ENCODE measurements at places on chromosomes 5 and 9. TPM values are rescaled to one million over a fixed set of nuclear protein-coding genes. Genes with fewer than 3 reads are reported as not detected.

Gene ADAMTS13
- 0.24 TPM for total RNA-seq

DNA sequence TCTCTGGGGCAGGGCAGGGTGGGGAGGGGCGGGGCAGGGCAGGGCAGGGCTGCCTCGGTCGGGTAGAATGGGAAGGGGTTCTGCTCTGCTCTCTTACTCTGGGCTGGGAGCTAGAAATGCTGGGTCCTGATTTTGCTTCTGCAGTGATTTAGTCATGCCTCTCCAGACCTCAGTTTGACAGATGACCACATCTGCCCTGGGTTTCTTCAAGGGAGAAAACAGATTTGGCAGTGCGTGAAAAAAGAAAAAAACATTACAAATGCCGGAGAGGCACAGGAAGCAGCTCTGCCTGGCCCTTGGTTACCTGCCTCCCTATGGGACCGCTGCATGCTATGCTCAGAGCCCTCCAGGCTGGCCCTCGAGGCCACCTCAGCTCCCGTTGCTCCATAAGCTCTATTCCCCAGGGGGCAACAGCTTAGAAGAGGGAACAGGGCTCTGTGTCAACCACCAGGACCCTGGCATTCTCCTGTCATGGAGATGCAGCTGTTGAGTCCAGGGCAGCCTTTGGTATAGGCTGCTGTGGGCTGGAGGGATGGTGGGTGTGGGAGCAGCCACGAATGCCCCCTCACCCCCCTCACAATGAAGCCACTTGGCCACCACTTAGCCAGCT is 53.2 kb upstream of the UBTD2 start:
- no peaks in the 10 kb centered on the region for H3K4me1 ChIP-seq
- peaks cover 61% of the 10 kb centered on the region for H3K36me3 ChIP-seq
- no peak for DNase-seq
- H3K4me3 ChIP-seq: no peak overlapping the region
- H3K27me3 ChIP-seq: no peaks in the 10 kb centered on the region
- H3K27ac ChIP-seq: no peak overlapping the region

Gene FBLL1
- 4.6 TPM for total RNA-seq

Gene AK8
- total RNA-seq: 0.13 TPM

- no peaks in the 10 kb centered on the region for H3K36me3 ChIP-seq
- H3K4me1 ChIP-seq: 0 out of 2 replicates have a peak, but pooled peaks cover 4% of the 10 kb centered on the region
- no peaks in the 10 kb centered on the region for H3K27me3 ChIP-seq
Measured at GRCh38 chr5:31854181-31855133, 215.5 kb downstream of the PDZD2 start.

Gene PPP3R2
- total RNA-seq: not detected
